ENCODE measurements at places on chromosomes 4 and X. TPM values are rescaled to one million over a fixed set of nuclear protein-coding genes. Genes with fewer than 3 reads are reported as not detected.

- DNase-seq: no peak
Measured at GRCh38 chr4:184400891-184401290, 73.5 kb downstream of the IRF2 start.

- no peak for DNase-seq
Measured at GRCh38 chrX:129779747-129780146, at the start of gene SASH3. SASH3 (plus strand) TSS chrX:129779949; CDS start chrX:129780098, 149 bp downstream.

GRCh38 chr4:154490234-154490582 lies 1.4 kb downstream of the DCHS2 start:
- DNase-seq: peak; percentile 46

DNA sequence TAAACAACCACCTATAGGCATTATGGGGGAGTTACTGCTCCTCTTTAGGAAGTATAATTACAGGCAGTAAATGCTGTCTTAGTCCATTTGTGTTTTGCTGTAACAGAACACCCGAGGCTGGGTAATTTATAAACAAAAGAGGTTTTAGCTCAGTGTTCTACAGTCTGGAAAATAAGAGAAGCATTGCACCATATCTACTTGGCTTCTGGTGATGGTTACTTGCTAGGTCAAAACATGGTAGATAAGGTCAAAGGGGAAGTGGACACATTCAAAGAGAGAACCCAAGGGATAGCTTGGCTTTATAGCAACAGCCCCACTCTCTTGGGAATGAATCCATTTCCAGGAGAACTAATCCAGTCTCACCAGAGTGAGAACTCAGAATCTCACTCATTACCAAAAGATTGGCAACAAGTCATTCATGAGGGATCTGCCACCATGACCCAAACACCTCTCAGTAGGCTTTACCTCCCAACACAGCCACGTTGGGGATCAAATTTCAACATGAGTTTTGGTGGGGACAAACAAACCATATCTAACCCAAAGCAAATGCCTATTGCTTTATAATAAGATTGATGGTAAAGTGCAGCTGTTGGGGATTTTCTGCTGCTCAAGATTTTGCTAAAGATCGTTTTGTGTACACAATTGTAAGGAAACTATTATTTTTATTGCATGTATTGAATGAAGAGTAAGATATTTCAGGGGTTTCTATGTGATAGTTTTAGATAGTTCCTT lies 32.6 kb downstream of the STAG2 start:
- DNase-seq: no peak

UGT2A3 gene
- total RNA-seq: not detected

DNA sequence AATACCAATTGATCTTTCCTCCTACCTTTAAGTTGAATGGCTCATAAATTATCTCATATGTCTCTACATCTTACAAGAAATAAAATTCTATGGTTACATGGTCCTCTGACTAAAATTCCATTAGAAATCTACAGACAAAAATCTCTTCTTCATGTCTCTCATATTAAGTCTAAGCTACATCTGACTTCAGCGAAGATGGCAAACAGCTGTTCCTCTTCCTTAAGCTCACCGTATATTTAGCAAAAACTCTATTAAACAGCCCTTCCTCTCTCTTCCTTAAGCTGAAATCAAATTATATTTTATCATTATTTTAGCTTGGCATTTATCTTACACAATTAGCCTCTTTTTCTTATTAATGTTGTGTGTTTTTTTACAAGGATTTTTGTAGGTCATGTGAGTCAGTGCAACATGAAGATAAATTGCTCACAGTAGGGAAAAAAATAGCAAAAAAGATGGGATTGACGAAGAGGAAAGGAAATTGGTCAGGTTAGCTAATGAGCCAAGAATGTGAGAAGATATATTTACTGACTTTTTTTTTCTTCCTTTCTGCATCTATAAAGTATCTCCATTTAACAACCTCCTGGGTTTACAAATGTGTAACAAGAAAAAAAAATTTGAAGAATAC lies 2412.8 kb downstream of the ARAP2 start:
- no peak for DNase-seq

BANK1 gene
- total RNA-seq: 0.19 TPM

DNA sequence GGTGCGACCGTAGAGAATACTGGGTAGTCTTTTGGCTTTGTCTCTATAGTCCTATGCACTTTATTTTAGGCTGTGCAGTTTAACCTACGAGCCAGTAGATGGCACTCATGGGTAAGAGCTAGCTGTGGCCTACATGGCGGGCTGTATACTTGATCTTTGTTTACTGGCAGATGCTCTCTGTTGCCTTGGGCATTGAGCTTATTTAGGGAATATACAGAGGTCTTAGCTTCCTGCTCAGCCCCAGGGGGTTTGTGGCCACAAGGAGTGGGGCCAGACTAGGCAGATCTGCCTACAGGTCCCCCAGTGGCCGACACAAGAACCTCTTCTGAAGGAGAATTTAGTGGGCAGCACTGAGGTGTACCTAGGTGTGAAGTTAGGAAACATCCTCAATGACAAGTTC lies 227.6 kb upstream of the HDX start:
- DNase-seq: peak; percentile 58

HEPH gene
- total RNA-seq: 168 TPM

GRCh38 chr4:140109737-140110136 lies 44.2 kb downstream of the MAML3 start:
- DNase-seq: peak; percentile 69

GRCh38 chr4:35934320-35934981 lies 309.9 kb downstream of the ARAP2 start:
- peak; percentile 21 for DNase-seq

PRSS12 gene
- 1.9 TPM for total RNA-seq

RNF128 gene
- not detected for total RNA-seq

GRCh38 chrX:47625365-47625764 lies 4.4 kb downstream of the CFP start:
- DNase-seq: no peak

GRCh38 chr4:131644619-131645018 lies 1504.5 kb upstream of the PCDH10 start:
- DNase-seq: peak; percentile 64

DNA sequence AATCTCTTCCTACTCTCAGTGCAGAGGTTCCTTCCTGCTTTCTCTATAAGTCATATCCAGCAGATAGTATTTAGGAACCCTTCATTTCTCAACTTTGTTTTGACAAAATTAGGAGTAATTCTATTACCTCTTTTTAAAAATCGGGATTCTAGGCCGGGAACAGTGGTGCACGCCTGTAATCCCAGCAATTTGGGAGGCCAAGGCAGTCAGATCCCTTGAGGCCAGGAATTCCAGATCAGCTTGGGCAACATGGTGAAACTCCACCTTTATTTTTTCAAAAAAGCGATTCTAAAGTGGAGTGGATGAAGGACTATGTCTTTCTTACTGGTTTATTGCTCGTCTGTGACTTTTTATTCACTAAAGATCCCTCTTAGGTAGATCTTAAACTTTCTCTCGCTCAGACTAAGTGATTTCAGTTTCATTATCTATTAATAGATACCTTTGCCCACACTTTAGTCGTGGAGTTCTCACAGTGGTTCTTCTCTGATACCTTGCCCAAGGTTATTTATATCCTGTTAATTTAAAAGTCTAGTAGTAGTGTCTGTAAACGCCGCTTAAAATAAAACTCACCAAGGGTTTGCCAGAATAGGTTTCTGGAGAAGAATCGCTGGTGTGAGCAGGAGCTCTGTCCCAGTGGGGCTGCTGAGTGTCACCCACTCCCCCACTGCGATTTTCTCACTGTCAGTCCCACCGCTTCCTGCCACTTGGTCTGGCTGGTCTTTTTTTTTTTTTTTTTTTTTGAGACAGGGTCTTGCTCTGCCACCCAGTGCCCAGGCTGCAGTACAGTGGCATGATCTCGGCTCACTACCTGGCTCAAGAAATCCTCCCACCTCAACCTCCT lies 27.0 kb upstream of the TMEM131L start:
- no peak for DNase-seq

GRCh38 chr4:183596067-183596757 lies 62.8 kb downstream of the RWDD4 start:
- no peak for DNase-seq

HS3ST1 gene
- not detected for total RNA-seq

DLG3 gene
- 90.5 TPM for total RNA-seq

DNA sequence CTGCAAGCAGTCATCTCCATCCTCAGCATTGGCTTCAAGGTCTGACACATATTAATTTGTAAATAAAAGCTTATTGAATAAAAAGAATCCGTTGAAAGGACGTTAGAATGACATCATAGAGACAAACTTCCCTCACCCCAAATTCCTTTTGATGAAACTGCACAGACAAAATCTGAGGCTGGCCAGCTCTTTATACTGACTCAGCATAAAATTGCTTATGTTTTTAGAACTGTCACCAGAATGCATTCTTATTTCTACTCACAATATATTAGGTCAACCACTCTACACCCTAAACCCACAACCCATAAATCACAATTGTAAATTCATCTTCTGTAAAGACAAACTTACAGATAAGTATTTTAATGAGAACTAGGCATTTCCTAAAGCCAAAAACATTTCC lies 359.2 kb upstream of the TEX13C start:
- DNase-seq: no peak

GRCh38 chrX:137574102-137574783 lies 8.3 kb downstream of the ZIC3 start:
- DNase-seq: peak; percentile 81

CYLC1 gene
- total RNA-seq: not detected

- no peak for DNase-seq
Measured at GRCh38 chr4:57465321-57466056, 355.3 kb upstream of the IGFBP7 start.

- no peak for DNase-seq
Measured at GRCh38 chrX:22069586-22069985, 37.5 kb downstream of the PHEX start.

DNA sequence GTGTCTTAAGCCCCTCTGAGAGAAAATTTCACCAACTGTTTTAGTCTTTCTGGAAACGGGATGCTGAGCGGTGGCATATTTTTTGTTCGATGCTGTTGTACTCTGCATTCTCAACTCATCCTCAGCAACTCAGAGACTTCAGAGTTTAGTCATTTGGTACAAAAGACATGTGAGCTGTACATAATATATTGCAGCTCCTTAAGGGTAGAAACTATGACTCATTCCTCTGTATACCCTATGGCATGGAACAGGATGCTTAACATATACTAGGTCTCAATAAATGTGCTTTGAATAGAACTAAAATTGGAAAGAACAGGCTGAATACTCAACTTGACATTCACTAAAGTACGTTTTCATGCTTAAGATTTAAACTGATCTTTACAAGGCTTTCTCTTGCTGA lies 130.5 kb upstream of the SLITRK2 start:
- no peak for DNase-seq

- DNase-seq: no peak
Measured at GRCh38 chr4:81038636-81039350, 8.3 kb downstream of the BMP3 start.

MMRN1 gene
- 0.37 TPM for total RNA-seq

PCYT1B gene
- total RNA-seq: 33.9 TPM

IL3RA gene
- total RNA-seq: not detected

GRCh38 chr4:844752-845232 lies 18.9 kb upstream of the CPLX1 start:
- DNase-seq: no peak

GRCh38 chrX:33171041-33171440 lies 40.3 kb downstream of the DMD start:
- DNase-seq: no peak

- no peak for DNase-seq
Measured at GRCh38 chr4:38133711-38134480, 173.7 kb downstream of the PTTG2 start.

DNA sequence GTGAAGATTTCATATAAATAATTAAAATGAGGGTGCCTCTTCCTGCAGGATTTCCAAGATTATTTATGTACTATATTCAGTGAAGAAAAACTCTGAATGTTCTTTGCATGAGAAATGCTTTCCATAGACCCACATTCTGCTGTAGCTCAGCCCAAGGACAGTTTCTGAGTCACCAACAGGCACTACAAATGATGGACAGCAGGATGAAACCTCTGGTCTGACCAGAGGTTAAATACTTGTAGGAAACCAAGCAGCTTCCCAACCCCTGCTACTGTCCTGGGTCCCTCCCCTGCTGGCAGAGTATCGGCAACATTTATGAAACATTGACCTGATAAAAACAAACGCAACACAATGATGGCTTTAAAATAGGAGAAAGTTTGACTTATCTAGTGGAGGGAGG lies 73.1 kb downstream of the CXXC4 start:
- DNase-seq: no peak

GRCh38 chrX:18895189-18895951 lies 88.5 kb downstream of the PHKA2 start:
- no peak for DNase-seq

GRCh38 chrX:134691453-134691852 lies 33.2 kb upstream of the PLAC1 start:
- no peak for DNase-seq

GRCh38 chr4:138242076-138242833 lies at the start of gene SLC7A11:
SLC7A11 (minus strand) TSS chr4:138242349; CDS start chr4:138242069, 280 bp downstream.
- DNase-seq: peak; percentile 88

DNA sequence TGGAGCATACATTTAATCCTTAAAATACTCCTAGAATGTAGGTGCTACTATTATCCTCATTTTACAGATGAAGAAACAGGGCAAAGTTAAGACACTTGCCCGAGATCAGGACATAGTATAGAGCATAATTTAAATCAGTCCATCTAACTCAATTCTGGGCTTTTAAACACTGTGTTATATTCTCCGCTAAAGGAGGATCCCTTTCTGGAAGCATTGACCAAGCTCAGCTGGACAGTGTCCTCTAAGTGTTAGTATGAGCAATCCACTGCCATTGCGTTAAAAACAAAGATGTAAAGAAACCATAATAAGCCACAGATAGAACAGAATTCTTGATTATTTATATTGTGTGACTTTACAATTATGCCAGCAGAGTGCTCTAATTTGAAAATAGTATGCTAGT lies 207.0 kb downstream of the ARHGAP24 start:
- no peak for DNase-seq
